Astrocyte of the spinal cord (primary cell): ENCODE measurements at places on chromosomes 16 and 17.

- DNase-seq, result no peak
Observed at GRCh38 chr17:43644081-43644480, 17.6 kb downstream of the MEOX1 start.

- peak; percentile 71 for DNase-seq
Observed at GRCh38 chr17:2212400-2212981, 91.1 kb downstream of the SMG6 start.

GRCh38 chr17:10875984-10876555 is 38.2 kb upstream of the PIRT start:
- peak; percentile 2 for DNase-seq

- peak; percentile 44 for DNase-seq
Observed at GRCh38 chr17:38958756-38959155, 8.4 kb downstream of the FBXO47 start.
